ENCODE measurements at places on chromosomes 3 and 15.

DNA sequence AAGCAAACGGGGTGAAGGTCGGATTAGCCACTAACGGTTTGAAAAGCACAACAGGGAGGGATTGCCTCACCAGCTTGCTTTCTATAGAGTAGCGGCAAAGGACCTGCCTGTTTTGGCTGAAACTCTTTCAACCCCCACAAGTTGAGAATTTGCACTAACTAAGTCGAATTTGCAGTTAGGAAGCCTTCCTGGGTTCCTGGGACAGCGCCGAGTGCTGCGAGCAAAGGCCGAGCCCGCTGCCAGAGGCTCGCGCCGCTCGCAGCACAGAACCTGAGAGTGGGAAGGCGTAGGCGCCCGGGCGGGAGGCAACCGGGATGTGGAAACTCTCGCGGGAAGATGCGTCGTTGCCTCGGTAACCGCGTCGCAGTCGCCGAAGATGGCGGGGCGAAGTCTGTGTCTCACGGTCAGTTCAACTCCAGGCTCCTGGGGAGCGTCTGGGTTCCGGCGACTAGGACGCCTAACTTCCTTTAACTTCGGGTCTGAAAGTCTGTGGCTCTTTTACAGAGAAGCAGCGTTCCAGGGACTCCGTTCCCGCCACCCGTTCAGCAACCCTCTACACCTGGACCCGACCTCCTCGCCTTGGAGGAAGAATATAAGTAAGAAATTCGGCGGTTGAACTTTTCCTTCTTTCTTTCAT, at the start of gene TEX9:
Gene TEX9 (plus strand): TSS at position 352 of the 637 bp plus-strand sequence. CDS start 25 bp downstream, at position 377.
- DNase-seq, result peak; percentile 83

GRCh38 chr3:18393906-18394305, 31.2 kb downstream of the SATB1 start:
- DNase-seq, result no peak

GRCh38 chr15:58568157-58568571, 136.4 kb downstream of the LIPC start:
- no peak for DNase-seq

GRCh38 chr15:67465196-67465952, 55.6 kb upstream of the C15orf61 start:
- no peak for DNase-seq

DNA sequence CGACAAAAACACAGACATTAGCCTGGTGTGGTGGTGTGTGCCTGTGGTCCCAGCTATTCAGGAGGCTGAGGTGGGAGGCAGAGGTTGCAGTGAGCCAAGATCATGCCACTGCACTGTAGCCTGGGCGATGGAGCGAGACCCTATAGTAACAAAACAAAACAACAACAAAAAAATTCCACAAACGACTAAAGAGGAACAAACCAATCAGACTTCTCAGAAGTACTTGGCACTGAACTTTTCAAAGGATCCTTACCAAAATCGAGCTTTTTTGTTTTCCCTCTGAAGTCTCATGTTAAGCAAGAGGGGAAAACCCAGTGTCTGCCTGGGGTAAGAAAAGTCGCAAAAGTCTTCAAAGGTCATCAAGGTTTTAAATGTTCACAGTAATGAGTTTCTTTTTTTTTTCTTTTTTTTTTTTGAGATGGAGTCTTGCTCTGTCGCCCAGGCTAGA, 30.1 kb upstream of the TFRC start:
- DNase-seq, result no peak

- DNase-seq, result no peak
Observed at GRCh38 chr15:74317820-74318375, 49.5 kb downstream of the CYP11A1 start.

Measured in NCI-H774 (cell line).